NCI-H1105 treated with DMSO at 0.1 percent for 48 hours (cell line): ENCODE measurements at places on chromosomes 1 and 21.

DNA sequence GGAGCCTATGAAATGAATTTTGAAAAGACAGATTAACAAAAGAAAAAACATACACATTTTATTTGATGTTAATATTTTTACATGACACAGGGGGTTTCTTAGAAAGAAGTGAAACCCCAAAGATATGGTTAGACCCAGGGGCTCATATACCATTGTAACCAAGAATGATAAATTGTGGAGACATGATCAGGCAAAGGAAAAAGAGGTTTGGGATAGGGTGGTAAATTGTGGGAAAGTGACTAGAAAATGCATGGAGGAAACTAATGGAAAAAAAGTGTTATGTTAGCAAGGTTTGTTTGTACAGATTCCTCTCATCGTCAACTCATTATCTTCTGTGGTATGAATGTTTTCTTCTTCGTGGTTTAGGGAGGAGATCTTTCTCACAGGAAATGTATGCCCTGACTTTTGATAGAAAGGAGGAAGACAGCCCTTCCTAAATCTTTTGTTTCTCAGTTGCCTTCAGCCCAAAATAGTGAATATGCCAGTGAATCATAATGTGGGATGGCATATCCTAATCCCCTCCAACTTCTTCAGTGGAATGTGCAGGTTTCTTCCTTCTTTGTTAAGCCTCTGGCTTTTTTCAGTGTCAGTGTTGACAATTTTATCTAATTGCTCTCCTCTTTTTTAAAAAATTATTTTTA is 140.4 kb upstream of the UBE2U start:
- no peak for DNase-seq

GRCh38 chr1:116990612-116991151 is 10.9 kb upstream of the CD101 start:
- no peak for DNase-seq

DNA sequence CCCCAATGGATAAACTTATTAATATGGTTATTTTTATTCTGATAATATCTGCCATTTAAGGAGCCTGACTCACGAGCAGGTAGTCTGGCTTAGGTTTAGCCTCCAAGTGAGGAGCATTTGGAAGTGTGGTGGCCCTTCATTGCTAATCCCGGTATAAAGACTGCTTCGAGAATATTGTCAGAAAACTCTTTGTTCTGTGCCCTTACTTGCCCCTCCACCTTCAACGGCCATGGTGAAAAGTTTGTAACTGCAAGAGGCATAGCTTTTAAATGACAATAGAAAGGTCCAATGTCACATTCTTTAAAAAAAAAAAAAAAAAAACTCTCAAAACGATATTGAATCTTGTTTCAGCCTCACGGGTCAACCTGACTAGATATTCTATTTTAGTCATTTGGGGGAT is 157.4 kb upstream of the PROX1 start:
- DNase-seq: no peak

- DNase-seq: no peak
These were observed 29.4 kb upstream of the TRIM17 start for GRCh38 chr1:228445843-228446650.

DNA sequence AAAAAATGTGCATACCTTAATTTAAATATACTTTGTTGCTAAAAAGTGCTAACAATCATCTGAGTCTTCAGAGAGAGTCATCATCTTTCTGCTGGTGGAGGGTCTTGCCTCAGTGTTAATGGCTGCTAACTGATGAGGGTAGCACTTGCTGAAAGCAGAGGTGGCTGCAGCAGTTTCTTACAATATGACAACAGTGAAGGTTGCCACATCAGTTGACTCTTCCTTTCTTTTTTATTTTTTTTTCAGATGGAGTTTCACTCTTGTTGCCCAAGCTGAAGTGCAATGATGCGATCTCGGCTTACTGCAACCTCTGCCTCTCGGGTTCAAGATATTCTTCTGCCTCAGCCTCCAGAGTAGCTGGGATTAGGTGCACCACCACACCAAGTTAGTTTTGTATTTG is 2.6 kb upstream of the CFAP45 start:
- no peak for DNase-seq

- no peak for DNase-seq
These were observed 10.1 kb upstream of the PHGDH start for GRCh38 chr1:119701659-119702058.

- no peak for DNase-seq
These were observed 74.9 kb downstream of the SLC66A1 start for GRCh38 chr1:19387045-19387467.

DNA sequence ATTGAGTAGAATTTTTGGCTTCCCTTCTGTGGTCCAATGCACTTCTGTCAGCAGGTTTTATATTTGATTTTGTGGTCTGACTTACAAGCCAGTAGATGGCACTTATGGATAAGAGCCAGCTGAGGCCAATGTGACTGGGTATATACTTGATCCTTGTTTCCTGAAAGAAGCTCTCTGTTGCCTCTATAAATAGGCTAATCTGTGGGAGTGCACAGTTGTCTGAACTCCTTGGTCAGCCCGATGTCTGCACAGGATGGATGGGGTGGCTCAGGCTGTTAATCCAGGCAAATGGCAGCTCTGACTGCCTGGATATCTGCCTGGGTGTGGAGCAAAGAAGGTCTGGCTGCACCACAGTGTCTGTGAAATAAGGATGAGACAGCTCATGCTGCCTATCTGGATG is 1183.7 kb upstream of the PRMT6 start:
- DNase-seq: no peak

- no peak for DNase-seq
These were observed 45.5 kb upstream of the RASAL2 start for GRCh38 chr1:178048426-178048825.

DNA sequence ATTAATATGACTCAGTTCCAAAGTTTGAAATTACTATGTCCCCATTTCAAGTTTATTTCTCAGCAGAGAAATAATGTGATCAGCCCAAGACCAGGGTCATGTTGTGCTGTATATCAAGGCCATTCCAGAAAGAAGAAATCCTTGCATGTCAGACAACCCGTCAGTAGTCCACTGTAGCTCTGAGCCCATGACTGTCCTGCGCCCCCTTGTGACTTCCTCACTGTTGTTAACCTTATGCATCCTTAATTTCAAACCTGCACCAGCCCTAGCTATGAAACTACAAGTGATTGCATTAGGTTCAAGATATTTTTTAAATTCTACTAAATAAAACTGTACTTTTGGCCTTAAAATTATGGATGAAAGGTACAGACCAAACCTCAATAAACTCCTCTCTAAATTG is 133.0 kb downstream of the LRRC7 start:
- DNase-seq: no peak

DNA sequence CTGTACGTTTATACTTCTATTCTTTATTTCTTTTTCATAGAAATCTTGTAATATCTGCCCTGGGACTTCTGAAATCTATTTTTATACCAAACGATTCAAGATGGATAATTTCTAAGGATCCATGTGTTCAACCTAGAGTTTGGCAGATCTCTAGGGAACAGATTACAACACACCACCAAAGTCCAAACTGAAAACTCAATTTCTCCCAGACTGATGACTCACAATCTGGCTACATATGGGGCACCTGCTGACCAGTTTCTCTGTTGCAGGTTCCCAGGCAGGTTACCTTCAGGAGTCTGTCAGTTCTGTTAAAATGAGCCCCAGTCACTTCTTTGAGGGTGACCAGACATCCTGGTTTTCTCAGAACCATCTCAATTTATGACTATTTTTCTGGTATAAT is 439.4 kb downstream of the GPATCH2 start:
- no peak for DNase-seq
